ENCODE measurements at places on chromosomes 12 and 14.

DNA sequence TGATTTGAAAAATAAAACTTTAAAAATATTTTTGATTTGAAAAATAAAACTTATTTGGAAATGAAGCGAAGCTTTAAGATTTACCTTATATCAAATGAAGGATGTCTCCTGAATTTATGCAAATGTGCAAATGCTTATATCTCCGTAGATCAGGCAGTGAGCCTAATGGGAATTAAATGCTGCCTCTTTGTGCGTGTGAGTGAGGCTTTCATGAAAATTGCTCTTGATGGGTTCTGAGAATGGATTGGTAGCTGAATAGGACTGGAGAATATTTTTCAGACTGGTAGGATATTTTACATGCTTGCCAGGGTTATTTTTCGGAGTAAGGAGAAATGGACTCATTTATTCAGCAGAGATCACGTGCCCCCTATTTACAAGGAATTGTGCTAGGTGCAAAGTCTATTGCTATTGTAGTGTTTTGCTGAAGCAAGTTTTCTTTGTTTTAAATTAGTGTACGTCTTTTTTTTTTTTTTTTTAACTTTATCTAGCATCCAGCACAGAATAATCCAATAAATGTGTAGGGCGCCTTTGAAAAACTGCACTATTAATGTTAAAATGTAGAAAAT is 2.4 kb downstream of the VRK1 start:
- H3K27me3 ChIP-seq, result peaks cover 3% of the 10 kb centered on the region
- peaks cover 11% of the 10 kb centered on the region for H3K36me3 ChIP-seq
- H3K4me3 ChIP-seq, result peak overlapping the region; percentile 69
- H3K27ac ChIP-seq, result no peak overlapping the region
- no peak for DNase-seq

GRCh38 chr14:101119830-101120571 is 216.5 kb upstream of the RTL1 start:
- DNase-seq, result no peak
- H3K4me1 ChIP-seq, result peaks cover 10% of the 10 kb centered on the region
- H3K27ac ChIP-seq, result no peak overlapping the region
- H3K4me3 ChIP-seq, result no peak overlapping the region
- H3K36me3 ChIP-seq, result no peaks in the 10 kb centered on the region

- no peak for DNase-seq
- H3K4me3 ChIP-seq, result no peak overlapping the region
- H3K27me3 ChIP-seq, result peaks cover 7% of the 10 kb centered on the region
- no peak overlapping the region for H3K27ac ChIP-seq
- H3K36me3 ChIP-seq, result no peaks in the 10 kb centered on the region
Observed at GRCh38 chr14:99667821-99668220, 16.3 kb upstream of the CYP46A1 start.

DNA sequence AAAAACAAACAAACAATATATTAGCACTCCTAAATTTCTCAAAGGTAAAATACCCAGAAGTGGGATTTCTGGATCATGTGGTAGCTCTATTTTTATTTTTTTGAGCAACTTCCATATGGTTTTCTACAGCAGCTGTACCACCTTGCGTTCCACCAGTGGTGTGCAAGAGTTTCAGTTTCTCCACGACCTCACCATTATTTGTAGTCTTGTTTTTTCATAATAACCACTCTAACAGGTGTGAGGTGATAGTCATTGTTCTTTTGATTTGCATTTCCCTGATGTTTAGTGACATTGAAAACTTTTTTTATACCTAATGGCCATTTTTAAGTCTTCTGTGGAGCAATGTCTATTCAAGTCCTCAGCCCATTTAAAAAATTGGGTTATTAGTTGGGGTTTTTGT is 127.3 kb upstream of the SLC38A2 start:
- H3K27ac ChIP-seq, result no peak overlapping the region
- no peaks in the 10 kb centered on the region for H3K27me3 ChIP-seq
- H3K4me1 ChIP-seq, result no peaks in the 10 kb centered on the region

GRCh38 chr12:51721282-51721940 is 127.1 kb downstream of the FIGNL2 start:
- no peaks in the 10 kb centered on the region for H3K36me3 ChIP-seq
- peaks cover 49% of the 10 kb centered on the region for H3K27me3 ChIP-seq
- DNase-seq, result peak; percentile 4
- H3K27ac ChIP-seq, result no peak overlapping the region
- H3K4me3 ChIP-seq, result peak overlapping the region; percentile 22

DNA sequence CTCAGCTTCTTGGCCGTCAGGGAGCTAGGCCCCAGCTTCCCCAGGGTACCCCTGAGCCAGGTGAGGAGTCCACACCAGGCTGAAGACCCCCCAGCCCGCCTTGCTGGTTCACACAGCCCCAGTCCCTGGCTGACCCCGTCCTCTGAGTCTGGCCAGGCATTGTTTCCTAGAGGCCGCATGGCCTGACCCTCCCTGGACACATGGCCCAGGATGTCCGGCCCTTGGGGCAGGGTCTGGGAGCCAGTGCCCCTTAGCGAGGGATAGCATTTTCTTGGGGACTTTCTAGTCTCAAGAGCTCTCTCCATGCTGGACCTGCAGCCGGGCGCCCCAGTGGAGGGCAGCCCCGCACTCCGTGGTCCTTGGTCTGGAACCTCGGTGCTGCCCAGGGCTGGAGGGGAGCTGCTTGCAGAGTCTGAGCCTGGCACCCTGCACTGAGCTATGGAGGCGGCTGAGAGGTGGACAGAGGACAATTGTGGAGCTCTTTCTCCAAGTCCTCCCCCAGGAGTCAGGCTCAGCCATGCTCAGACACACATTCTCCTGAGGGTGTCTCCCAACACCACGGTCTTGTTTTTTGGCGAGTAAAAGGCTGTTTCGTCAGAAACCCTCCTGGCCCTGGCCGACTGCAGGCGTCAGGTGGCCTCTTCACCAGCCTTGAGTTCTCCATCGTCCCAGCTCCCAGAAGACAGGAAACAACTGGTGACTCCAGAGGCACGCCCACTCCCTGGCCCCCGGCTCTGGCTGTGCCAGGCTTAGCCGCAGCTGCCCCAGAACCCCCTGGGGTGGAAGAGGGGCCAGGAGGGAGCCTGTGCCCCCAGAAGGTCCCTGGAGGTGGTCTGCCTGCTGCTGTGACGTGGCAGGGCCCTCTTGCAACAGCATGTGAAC is 17.6 kb upstream of the CRIP2 start:
- H3K27me3 ChIP-seq, result no peaks in the 10 kb centered on the region
- H3K36me3 ChIP-seq, result peaks cover 3% of the 10 kb centered on the region
- no peak overlapping the region for H3K4me3 ChIP-seq
- no peak for DNase-seq
- H3K4me1 ChIP-seq, result no peaks in the 10 kb centered on the region
- no peak overlapping the region for H3K27ac ChIP-seq

DNA sequence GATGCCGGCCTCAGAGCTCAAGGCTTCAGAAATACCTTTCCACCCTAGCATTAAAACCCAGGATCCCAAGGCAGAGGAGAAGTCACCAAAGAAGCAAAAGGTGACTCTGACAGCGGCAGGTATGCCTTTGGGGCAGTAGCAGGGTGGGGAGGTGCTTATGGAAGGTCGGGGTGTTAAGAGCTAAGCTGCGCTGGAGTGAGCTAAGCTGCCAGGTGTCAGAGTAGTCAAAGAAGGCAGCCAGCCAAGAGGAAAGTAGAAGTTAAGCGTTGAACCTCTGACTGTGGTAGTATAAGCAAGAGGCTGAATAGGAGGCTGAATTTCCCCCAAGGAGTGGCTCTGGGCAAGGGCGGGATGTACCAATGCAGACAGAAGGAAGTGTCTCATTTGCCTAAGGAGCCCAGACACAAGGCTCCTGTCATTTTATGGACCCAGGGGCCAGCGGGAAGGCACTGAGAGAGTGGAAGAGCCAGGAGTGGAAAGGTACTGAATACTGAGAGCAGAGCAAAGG is 29.2 kb downstream of the DYRK4 start:
- DNase-seq, result no peak
- no peak overlapping the region for H3K4me3 ChIP-seq
- no peaks in the 10 kb centered on the region for H3K36me3 ChIP-seq
- H3K4me1 ChIP-seq, result no peaks in the 10 kb centered on the region
- no peaks in the 10 kb centered on the region for H3K27me3 ChIP-seq

GRCh38 chr12:87329076-87329863 is 699.9 kb downstream of the C12orf50 start:
- H3K36me3 ChIP-seq, result no peaks in the 10 kb centered on the region
- no peaks in the 10 kb centered on the region for H3K27me3 ChIP-seq
- no peak for DNase-seq

GRCh38 chr14:93006567-93007051 is 83.7 kb downstream of the CHGA start:
- H3K4me3 ChIP-seq, result no peak overlapping the region
- no peaks in the 10 kb centered on the region for H3K4me1 ChIP-seq
- H3K36me3 ChIP-seq, result no peaks in the 10 kb centered on the region
- H3K27ac ChIP-seq, result no peak overlapping the region

Measured in activated T-helper 1 cell treated with anti-CD3 and anti-CD28 coated beads, Interleukin-12 subunit alpha, Interleukin-12 subunit beta, Interleukin-2, Interleukin-4 antibody, amounts not matched to agents 30 ng/mL and 10 ng/mL and 1 ng/mL, durations not matched to agents 14 hours and 24 hours and 36 hours (primary cell).